ENCODE measurements at places on chromosomes 7 and 10.

- no peak for DNase-seq
Measured at GRCh38 chr10:43842072-43842471, 193.4 kb upstream of the ZNF32 start.

DNA sequence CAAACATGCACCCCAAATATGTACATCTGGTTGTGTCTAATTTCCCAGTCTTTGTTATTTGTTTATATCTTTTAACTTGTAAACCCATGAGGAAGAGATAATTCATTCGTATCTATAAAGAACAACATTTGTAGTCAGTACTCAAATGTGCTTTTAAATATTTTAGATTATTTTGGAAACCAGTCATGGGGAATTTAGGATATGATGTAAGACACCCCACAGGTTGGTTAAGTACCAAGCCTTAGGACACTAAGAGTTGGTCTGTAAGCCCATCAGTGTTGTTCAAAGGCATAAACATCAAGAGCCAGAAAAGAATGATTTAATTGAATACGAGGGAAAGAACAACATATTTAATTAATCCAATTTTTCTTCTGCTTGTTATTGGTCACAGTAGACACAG is 421.1 kb upstream of the SEMA3C start:
- DNase-seq = no peak

DNA sequence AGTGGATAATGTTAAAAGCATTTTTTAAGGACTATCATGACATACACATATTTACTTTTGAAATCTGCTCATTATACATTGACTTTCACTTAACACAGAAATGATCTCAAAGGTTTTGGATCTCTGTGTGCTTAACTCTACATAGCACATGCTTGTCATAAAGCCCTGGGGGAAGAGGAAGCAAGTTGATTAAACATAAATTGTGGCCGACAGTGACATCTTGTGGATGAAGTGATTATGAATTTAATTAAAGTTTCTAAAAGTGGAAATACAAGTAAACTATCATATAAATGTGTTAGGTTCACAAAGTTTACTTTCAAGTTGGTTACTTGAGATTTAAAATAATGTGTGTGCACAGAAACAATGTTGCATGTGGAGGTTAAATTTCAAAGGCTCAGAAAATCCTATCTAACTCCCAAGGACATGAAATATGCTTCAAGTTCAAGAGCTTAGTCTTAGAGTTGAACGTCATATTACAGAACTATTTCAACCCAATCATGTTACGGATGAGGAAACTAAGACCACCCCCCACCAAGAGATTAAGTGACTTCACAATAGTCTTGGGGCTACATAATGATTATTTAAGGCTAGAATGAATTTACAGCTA is 1247.8 kb downstream of the GATA3 start:
- peak; percentile 35 for DNase-seq

- DNase-seq = no peak
Measured at GRCh38 chr7:55723621-55723941, 139.0 kb downstream of the SEPTIN14 start.

DNA sequence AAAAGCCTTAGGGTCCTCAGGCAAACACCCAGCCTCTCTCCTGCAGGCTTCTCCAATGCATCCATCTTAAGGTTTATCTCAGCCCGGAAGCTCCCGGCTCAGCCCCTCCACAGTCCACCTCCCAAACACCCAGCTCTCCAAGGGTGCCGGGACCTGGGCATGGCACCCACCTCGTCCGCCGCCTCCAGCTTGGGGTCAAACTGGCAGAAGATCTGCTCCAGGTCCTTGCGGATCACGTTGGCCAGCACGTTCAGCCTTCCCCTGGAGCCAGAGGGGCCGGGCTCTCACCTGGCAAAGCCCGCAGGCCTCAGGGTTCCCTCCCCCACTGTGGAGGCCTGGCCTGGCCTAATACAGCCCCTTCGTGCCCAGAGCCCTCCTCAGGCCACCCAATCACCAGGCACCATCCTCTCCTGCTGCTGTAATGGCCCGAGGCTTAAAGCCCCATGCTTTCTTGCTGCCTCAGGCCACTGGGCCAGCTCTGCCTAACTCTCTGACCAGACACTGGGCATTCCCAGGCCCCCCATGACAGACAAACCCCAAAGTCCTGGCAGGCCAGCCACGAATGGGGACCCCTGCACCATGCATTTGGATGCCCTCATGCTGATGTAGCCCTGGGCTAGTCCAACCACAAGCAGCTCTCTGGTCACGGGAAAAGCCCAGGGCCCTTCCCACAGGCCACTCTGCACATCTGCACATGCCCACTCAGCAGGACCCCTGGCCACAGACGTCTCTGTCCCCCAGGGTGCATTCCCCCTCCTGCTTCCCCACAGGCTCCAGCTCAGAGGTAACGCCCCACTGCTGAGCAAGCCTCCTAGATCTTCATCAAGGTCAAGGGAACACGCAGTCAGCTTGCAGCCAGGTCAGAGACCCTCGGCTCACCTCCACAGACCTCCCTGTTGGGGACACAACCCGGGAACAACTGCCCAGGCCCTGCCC is 12.3 kb downstream of the OGDHL start:
- no peak for DNase-seq

GRCh38 chr7:4788627-4789189 is 13.3 kb downstream of the AP5Z1 start:
- no peak for DNase-seq

GRCh38 chr7:140404565-140405065 is 757 bp downstream of the RAB19 start:
- no peak for DNase-seq

- no peak for DNase-seq
Measured at GRCh38 chr10:14162629-14163344, 167.9 kb downstream of the FRMD4A start.
